ENCODE measurements at places on chromosomes 13 and 19.

DNA sequence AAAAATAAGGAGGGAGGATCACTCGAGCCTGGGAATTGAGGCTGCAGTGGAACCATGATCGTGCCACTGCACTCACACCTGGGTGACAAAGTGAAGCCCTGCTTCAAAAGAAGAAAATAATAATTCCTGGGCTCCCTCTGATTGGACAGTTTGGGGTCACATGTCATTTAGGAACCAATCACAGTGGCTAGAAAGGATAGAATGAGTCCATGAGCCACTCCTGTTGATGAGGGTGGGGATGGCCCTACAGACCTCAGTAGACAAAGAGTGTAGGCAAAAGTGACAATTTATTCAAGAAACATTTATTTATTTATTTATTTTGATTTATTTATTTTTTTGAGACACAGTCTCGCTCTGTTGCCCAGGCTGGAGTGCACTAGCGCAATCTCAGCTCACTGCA is 26.8 kb upstream of the ADGRE5 start:
- no peak for DNase-seq

- no peak for DNase-seq
Observed at GRCh38 chr19:2653710-2654707, 48.5 kb downstream of the GNG7 start.

GRCh38 chr19:16180611-16181010 is 4.6 kb upstream of the FAM32A start:
- peak; percentile 33 for DNase-seq

GRCh38 chr19:17052439-17052838 is 22.8 kb downstream of the HAUS8 start:
- DNase-seq, result peak; percentile 3

DNA sequence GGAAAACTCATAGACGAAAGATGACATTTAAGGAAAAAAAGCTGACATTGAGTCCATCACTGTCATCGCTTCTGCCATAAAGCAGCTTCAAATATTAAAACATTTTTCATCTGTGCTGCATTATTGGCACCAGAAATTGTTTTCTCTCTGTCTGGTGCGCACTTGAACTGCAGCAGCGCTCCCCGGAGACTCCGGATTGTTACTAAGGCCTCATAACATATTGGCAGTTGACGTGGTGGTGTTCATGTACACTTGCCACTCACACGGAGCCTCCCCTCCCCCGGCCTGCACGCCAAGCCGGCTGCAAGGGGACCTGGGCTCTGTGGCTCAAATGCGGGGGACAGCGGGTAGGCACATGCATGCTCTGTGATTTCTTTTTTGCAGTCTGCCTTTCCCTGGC is 203.2 kb downstream of the TSHZ3 start:
- no peak for DNase-seq

- no peak for DNase-seq
Observed at GRCh38 chr19:3612901-3613741, 6.4 kb upstream of the TBXA2R start.

- peak; percentile 19 for DNase-seq
Observed at GRCh38 chr19:38134540-38135149, 89.4 kb downstream of the DPF1 start.

GRCh38 chr13:114019367-114019766 is 45.5 kb upstream of the C13orf46 start:
- DNase-seq, result no peak

- no peak for DNase-seq
Observed at GRCh38 chr13:30806784-30807183, 71.4 kb downstream of the ALOX5AP start.

DNA sequence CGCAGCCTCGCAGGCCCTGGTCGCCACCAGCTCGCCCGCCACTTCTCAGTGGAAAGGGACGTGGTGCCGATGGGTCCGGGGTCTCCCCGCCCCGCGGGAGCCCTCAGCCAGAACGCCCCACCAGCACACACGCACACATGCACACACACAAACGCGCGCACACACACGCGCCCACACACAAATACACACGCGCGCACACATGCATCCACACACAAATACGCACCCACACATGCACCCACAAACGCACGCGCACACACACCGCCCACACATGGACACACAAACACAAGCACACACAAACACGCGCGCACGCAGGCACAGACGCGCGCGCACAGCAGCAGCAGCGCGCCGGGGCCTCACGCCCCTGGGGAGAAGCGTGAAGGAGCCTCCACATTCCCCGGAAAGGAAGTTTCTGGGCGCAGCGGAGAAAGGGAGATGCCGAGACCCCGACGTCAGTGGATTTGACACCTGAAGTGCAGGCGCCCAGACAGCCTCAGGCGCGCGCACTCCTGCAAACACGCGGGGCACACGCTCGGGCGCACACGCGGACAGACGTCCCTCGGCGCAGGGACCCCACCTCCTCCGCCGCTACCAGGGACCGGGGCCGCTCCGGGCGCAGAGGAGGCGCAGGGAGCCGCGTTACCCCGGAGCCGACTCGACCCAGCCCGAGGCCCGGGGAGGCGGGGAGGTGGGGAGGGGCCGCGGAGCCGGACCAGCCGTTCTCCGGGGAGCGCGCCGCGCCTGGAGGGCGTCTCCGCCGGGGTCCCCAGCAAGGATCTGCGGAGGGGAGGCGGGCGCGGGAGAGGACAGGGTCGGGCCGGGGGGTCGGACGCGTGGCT is 622 bp downstream of the RASA3 start:
- no peak for DNase-seq

- no peak for DNase-seq
Observed at GRCh38 chr13:93243375-93244063, 16.9 kb downstream of the GPC6 start.

DNA sequence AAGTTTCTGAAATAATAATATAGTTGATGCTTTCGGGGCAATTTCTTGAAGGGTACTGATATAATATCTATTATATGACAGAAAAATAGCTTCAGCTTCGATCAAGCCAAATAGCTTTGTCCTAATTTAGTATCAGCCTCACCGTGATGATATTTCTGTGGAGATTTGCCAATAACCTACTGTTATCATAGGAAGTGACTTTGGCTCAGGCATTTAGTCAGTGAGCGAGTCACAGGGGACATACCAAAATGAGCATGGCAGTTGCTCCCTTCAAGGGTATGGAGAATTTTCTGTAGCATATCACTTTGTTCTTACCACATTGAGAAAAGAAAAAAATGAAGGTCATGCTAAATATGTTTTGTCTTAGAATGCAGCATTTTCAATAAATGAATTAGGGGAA is 767.6 kb upstream of the SLITRK1 start:
- no peak for DNase-seq

- no peak for DNase-seq
Observed at GRCh38 chr19:55486971-55487923, 989 bp upstream of the SSC5D start.

- DNase-seq, result no peak
Observed at GRCh38 chr13:51417716-51418115, 35.1 kb downstream of the INTS6 start.

DNA sequence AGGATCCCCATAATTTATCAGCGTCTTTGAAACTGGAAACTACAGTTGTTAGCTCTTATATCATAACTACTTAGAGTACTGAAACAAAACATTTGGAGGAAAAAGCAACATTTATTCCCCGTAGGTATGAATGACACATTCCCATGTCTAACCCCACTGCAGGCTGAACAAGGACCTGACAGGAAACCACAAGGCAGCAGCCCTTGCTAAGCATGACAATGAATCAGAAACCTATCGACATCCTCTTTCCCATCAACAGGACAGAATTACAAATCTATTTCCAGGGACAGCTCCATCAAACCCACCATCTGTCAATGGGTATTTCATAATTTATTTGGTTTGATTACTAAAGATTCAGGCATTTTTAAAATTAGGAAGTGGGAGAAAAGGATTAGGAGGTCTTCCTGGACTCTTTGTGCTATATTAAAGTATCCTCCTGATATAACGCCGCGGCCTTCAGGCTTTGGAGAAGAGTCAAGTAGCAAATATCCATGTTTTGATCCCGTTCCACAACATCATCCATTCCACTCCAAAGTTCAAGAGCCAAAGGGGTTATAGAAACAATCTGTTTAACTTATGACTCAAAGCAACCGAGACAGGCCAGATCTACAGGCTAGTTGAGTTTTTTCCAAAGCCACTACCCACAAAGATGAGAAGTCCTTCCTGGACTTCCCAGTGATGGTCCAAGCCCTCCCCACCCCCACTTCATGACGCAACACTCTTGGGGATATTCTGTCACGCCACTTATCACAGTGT is 51.1 kb downstream of the FAM216B start:
- no peak for DNase-seq

DNA sequence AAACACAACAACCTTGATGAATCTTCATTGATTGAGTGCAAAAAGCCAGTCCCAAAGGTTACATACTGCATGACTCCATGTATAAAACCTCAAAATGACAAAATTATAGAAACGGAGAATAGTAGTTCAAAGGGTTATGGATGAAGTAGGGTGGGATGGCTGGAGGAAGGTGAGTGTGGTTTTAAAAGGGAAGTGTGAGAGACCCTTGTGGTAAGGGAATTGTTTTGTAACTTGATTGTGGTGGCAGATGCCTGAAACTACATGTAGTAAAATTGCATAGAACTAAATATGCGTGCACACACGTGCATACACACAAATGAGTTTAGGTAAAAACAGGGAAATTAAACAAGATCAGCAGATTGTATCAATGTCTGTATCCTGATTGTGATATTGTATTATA is 340.7 kb downstream of the MTUS2 start:
- DNase-seq, result no peak

- no peak for DNase-seq
Observed at GRCh38 chr19:55306712-55307111, 18.4 kb downstream of the TMEM150B start.

GRCh38 chr19:5308451-5309437 is 31.9 kb downstream of the PTPRS start:
- no peak for DNase-seq

- DNase-seq, result no peak
Observed at GRCh38 chr19:8336660-8337059, 6.4 kb downstream of the KANK3 start.

DNA sequence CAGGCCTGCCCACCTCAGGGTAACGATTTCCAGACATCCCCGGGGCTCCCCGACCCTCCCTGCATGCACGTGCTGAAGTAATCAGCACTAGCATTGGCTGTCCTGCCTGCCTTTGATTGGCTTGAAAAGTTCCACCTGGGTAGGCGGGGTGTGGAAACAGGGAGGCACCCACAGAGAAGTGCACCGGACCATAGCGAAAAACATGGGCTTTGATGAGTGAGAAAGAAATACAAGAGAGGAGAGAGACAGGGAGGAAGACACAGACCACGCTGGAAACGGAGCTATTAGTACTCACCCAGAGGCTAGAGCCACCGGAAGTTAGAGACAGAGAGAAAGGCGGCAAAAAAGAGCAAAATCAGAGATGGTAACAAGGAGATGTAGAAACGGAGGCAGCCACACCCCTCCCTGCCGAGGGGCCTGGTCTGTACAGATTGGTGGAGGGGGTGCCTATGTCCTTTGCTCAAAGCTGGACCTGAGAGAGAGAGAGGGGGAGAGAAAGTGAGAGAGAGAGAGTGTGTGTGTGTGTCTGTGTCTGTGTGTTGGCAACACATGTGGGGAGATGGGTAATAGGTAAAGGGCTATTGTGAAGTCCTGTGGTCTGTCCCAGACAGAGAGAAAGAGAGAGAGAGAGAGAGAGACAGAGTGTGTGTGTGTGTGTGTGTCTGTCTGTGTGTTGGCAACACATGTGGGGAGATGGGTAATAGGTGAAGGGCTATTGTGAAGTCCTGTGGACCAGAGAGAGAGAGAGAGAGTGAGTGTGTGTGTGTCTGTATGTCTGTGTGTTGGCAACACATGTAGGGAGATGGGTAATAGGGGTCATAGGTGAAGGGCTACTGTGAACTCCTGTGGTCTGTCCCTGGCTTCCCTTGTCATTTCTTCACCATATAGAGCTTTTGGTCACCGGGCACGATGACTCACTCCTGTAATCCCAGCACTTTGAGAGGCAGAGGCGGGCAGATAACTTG is 2.9 kb downstream of the CGB3 start:
- no peak for DNase-seq

GRCh38 chr13:87274209-87274819 is 396.9 kb upstream of the SLITRK5 start:
- peak; percentile 38 for DNase-seq

All from LoVo (cell line).